ENCODE measurements at places on chromosomes 2 and 18.

- DNase-seq = no peak
These were observed 2.3 kb upstream of the PLEKHH2 start for GRCh38 chr2:43634604-43635306.

- DNase-seq = no peak
These were observed 93.5 kb downstream of the LPIN1 start for GRCh38 chr2:11839916-11840315.

DNA sequence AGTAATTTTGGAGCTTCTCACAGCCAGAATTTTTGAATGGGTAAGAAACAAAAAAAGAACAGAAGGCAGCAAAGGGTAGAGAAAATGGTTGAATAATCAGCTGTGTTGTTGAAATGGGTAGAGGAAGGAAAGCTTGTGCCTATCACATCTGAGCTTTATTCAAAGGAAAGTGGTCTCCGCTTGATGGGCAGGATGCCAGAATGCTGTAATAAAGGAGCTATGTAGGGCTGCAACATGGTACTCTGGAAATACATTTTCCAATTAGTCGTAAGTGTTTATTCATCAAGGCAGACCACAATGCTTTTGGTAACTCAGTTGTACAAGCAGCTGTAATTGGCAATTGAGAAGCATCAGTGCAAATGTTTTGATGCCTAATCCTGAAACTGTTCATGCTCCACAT is 196.9 kb downstream of the ICOS start:
- no peak for DNase-seq

GRCh38 chr18:67600181-67601180 is 84.0 kb upstream of the DSEL start:
- DNase-seq = no peak

DNA sequence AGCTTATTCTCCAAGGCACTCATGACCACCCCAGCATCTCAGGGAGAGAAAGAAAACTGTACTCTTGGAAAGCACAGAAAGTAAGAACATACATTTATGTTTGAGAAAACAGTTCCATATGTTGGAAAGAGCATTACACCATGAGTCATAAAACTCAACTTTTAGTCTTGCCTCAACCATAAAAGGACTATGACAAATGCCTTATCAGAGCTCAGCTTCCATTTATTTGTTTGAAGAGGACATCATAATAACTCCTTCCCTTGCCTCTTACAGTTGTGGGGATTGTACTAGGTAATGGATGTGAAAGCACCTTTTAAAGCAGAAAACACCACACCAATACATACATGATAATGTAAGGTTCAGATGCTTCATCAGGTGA is 370.8 kb downstream of the LNPK start:
- DNase-seq = no peak

GRCh38 chr2:76073992-76074604 is 363.4 kb upstream of the GCFC2 start:
- DNase-seq = no peak

DNA sequence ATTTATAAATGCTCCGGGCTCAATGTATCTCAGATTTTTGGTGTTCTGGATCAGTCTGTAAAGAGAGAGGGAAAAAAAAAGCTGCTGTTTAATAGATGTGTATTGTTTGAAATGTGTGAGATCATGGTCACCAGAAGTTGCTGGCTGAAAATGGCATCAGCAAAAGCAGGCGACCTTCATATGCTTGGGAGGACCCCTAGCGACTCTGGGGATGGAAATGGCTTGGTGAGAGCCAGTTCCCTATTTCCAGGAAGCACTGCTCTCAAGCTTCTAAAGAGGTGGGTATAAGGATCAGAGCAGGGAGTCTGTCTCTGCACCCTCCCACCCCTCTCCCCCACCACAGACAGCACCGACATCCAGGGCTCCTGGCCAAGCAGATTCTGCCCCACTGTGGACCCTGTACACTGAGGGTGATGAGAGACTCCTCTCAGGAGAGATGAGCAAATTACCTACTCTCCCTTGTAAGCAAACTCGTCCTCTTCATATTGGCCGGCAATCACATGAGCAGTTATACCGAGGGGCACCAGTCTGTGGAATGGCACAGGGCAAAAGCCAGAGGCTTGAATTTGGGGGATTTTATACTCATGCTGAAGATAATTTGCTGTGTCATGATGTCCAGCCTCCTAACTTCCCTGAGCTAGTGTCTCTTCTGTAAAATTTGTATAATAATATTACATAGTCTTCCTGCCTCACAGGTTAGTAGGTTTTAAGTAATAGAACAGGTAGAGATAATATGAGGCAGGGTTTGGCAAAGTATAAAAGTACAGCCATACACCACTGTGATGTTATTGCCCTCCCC is 29.6 kb downstream of the LHCGR start:
- DNase-seq = no peak

- DNase-seq = no peak
These were observed 9.5 kb downstream of the SMYD1 start for GRCh38 chr2:88077080-88077479.

GRCh38 chr18:57931038-57931437 is 113.0 kb upstream of the NEDD4L start:
- no peak for DNase-seq

DNA sequence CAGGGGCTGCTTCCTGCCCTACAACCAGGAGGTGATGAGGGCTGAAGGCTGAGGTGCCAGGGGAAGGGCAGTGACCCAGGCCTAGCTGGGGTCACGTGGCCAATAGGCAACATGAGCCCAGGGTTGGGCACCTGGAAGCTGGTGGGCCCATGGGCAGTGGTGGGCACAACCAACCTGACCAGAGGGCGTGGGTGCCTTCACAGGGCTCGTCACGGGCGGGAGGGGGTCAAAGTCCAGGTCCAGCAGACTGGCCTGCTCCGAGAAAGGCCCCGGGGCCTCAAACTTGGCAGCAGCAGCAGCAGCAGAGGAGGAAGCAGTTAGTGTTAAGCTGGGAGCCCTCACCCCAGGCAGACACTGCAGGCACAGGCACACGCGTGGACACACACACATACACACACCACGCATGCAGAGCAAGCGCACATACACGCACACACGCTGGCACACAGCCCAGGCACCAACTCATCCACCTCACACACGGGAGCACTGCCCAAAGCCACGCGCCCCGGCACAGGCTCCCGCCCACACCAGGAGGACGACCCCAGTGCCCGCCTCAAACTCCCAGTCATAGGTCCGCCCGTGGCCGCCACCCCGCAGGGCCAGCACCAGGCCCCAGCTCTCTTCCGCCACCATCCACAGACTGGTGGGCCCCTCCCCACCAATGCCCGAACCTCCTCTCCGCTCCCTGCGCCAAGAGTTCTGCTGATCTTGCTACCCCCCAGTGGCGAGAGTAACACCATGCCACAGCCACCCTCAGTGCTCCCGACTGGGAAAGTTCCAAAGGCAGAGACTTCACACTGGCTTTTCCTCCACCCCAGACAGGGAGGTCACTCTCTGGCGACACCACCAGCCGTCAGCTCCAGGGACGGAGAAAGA is 53.0 kb downstream of the BIN1 start:
- no peak for DNase-seq

GRCh38 chr2:112312821-112313220 is 37.4 kb downstream of the ZC3H6 start:
- no peak for DNase-seq

- DNase-seq = no peak
These were observed 521.0 kb downstream of the ADCYAP1 start for GRCh38 chr18:1425679-1426078.

GRCh38 chr2:167581961-167582574 is 665.3 kb downstream of the STK39 start:
- DNase-seq = no peak

DNA sequence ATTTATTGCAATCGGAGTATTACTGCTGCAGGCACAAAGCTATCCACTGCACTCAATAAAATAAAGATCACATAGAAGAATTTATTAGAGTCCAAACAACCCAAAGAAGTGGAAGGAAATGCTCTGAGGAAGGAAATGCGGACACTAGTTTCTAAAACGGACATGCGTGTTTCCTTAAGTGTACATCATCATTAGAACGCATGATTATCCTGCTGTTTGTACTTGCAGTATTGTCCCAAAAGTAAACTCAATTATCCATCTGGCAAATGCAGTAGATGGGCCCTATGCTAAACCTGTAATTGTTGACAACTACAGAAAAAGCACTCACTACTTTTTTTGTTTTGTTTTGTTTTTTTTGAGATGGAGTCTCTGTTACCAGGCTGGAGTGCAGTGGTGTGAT is 53.6 kb downstream of the PDK1 start:
- no peak for DNase-seq

DNA sequence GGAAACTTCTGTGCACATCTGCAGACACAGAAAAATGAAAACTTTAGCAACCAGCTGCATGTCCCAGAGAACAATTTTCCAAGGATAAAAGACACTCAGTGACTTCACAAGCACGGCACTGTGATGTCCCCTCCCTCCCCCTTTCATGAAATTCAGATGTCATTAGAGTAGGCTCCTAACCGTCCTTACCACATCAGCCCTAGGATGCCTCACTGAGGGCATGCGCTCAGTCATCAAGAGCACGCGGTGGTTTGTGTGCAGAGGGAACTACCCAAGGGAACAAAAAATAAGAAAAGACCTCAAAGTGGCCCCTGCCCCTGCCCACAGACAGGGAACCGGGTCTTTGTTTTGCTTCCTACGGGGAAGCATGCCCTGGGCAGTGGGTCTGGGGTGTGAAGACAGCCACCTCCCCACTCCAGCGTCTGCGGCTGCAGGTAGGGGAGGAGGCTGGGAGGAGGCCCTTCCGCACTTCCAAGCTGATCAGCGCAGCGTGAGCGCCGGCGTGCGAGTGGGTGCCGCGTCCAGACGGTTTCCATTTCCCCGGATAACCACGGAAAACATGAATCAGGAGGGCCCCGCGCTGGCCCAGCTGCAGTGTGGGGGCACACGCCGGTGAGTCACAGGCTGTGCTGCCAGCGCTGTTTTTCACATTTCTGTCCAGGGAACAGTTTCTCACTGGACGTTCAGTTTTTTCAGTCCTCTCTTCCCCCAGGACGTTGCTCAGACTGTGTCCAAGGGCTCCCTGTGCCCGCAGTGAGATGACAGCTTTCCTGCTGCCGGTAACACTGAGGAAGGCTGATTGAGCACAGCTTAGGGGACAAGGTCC is 70.6 kb downstream of the COPS8 start:
- DNase-seq = peak; percentile 35

- no peak for DNase-seq
These were observed 456.7 kb downstream of the TMEM182 start for GRCh38 chr2:103218516-103218915.

DNA sequence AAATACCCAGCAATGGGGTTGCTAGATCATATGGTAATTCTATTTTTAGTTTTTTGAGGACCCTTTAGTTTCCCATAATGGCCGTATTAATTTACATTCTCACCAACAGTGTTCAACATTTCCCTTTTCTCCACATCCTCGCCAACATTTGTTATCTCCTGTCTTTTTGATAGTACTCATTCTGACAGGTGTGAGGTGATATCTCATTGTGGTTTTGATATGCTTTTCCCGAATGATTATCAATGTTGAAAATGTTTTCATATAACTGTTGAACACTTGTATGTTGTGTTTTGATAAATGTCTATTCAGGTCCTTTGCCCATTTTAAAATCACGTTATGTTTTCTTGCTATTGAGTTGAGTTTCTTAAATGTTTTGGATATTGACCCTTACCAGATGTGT is 5.8 kb upstream of the RIF1 start:
- DNase-seq = no peak

- no peak for DNase-seq
These were observed 78.9 kb upstream of the ZSWIM2 start for GRCh38 chr2:186927867-186928191.

- no peak for DNase-seq
These were observed 720.3 kb downstream of the GALR1 start for GRCh38 chr18:77969972-77970371.

GRCh38 chr2:150520887-150521664 is 33.6 kb upstream of the RND3 start:
- DNase-seq = no peak

DNA sequence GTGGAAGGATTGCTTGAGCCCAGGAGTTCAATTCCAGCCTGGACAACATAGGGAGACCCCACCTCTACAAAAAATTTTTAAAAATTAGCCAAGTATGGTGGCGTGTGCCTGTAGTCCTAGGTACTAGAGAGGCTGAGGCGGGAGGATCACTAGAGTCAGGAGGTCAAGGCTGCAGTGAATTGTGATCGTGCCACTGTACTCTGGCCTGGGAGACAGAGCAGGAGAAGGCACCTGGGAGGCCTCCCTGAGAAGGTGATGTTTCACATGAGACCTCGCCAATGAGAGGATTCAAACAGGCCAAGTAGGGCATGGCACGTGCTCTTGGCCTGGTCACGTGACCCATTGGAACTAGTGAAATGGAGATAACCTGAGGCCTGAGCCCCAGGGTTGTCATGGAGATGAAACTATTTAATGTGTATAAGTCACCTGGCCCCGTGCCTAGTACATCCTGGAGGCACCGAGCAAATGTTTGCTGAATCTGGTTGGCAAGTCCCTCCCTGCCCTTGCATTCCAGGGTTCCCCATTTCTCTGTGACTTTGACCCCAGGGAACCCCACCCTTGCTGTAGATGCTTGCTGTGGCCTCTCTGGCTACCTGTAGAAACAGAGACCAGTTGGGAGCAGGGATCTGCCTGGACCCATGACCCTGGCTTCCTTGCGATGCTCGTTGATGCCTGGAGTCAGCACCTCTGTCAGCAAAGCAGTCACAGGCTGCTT is 26.1 kb upstream of the ROCK2 start:
- DNase-seq = no peak

DNA sequence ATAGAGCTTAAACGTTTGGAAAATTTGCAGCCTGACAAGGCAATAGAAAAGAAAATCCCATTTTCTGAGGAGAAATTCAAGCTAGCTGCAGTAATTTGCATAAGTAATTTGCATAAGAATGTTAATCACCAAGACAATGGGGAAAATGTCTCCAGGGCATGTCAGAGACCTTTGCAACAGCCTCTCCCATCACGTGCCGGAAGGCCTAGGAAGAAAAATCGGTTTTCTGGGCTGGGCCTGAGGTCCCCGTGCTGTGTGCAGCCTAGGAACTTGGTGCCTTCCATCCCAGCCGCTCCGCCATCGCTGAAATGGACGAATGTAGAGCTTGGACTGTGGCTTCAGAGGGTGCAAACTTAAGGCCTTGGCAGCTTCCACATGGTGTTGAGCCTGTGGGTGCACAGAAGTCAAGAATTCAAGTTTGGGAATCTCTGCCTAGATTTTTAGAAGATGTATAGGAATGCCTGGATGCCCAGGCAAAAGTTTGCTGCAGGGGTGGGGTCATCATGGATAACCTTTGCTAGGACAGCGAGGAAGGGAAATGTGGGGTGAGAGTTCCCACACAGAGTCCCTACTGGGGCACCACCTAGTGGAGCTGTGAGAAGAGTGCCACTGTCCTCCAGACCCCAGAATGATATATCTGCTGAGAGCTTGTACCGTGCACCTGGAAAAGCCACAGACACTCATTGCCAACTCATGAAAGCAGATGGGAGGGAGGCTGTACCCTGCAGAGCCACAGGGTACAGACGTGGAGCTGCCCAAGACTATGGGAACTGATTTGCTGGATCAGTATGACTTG is 164.6 kb downstream of the GULP1 start:
- DNase-seq = no peak

DNA sequence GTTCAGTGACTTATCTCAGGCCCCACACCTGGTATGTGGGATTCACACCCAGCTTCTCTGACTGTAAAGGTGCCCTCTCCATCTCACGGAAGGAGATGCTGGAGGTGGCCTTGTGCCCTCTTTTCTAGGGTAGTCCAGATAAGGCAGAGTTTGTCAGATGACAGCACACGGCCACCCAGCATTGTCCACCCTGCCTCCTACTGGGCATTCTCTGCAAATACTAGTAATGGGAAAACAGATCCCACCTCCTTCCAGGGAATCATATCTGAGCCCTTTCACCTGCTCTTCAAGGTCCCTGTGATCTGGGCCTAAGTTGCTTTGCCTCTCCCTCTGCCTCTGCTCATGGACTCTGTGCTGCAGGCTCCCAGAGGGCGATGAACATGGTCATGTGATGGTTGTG is 214.7 kb downstream of the CLIP4 start:
- DNase-seq = no peak

- no peak for DNase-seq
These were observed 19.7 kb upstream of the TNFAIP6 start for GRCh38 chr2:151337643-151338042.
